ENCODE measurements at places on chromosomes 11 and 22.

DNA sequence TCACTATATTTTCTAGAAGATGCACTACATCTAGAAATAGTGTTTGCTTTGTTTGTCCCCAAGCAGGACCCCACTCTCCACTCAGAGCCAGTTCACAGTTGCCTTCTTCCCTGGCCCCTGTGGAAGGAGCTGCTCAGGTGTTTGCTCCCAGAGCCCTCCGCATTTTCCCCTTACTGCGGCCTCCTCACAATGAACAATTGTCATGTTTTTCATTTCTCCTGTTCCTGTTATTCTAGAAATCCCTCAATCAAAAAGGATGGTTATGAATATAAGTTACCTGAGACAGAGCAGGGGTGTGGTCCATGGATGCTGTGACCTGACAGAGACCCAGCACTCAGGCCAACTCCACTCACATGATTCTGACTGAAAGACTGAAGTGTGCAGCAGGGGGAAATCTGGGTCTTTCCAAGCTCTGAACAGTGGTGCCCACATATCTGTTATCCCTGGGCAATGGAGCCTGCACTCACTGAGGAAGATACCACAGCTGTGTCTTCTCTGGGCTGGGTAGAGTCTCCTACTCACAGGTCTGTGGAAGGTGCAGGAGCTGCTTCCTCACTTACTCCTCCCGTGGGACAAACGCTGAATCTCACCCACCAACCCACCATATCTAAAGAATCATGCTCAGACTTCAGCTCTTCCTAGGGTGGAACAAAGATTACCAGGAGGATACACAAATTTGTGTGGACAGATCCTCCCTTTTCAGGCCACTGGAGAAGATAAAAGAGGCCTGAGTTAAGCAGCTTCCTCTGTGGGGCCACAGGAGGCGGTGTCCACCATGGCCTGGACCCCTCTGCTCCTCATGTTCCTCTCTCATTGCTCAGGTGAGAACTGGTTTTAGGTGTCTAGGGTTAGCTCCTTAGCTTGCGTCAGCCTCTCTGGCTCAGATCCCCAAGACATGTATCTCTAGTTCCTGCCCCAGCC is 87.1 kb upstream of the TOP3B start:
- no peak for DNase-seq

DNA sequence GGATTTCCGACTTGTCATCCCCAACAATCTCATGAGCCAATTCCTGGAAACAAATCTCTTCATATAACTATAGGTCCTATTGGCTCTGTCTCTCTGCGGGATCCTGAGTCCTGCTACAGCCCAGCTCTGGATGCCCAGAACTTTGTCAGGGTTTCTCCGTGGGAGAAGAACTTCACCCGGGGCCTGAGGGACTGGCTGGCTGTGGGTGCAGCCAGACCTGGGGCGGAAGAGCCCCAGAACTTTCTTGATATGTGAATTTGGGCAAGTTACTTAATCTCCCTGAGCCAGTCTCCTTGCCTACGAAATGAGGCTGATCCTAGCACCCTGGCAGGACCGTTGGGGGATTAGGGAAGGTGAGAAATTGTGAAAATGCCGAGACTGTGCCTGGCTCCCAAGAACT is 6.6 kb upstream of the TRIM29 start:
- no peak for DNase-seq

DNA sequence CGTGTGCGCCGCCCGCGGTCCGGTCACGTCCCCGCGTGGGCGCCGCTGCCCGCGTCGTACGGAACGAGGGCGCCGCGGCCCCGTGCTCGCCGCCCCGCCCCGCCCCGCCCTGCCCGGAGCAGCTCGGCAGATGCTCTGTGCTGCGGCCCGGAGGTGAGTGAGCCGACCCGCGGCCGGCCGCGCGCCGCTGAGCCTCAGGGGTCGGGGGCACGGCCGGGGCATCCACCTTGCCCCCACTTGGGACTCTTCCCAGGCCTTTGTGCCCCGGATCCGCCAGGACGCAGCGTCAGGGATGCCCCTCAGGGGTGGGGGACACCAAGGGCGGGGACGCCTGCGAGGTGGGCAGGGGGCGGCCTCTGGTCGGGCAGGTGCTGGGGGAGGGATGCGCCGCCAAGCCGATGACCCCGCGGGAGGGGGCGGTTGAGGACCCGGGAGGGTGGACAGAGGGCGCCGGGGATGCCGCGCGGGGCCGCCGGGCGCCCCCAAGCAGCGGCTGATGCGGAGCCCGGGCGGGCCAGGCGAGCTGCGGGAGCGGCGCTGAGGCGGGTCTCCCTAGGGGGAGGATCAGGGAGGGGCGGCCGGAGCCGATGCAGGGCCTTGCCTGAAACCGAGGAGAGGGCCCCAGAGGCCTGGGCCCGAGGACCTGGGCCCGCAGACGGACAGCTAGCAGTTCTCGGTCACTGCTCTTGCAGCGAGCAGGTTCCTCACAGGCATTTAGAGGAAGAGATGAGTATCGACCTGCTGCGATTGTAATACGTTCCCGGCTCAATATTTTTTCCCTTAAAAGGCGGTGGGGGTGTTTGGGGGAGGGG is at the start of gene GNAZ:
Gene GNAZ (plus strand): TSS at position 102 of the 812 bp plus-strand sequence. CDS start 25,177 bp downstream, outside the sequence.
- no peak for DNase-seq

- no peak for DNase-seq
Observed at GRCh38 chr11:44760477-44760872, 33.7 kb downstream of the TSPAN18 start.

DNA sequence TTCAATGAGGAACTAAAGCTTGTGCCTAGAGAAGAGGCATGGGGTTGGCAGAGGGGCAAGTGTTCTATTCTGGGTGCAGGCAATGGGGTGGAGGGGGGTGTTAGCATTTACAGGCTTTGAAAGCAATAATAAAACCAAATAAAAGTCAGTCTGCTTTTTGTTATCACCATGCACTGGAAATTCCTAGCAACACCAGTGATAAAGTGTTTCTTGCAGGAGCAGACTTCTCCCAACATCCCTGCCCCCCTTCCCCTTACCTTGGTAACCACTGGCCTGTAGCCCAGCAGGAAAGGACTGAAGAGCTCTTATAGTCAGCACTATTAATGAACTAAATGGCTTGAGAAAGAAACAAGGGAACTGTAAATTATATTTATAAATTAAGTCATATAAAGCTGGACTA is 65.2 kb upstream of the SESN3 start:
- no peak for DNase-seq

DNA sequence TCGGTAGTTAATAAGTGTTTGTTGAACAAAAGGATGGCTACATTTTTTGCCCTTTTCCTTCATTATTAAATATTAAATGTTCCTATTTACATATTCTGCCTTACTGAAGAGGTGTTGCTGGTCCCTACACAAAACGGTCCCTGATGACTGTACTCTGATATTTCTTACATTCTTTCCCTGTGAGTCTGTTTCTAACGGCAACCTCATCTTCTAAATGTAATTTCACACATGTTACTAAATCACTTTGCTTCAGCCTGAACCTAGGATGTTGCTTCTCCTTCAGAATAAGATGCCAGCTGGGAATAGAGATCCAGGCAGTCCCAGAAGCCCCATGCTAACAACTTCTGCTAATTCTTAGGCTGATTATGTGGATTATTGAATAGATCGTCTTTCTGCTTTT is 50.3 kb downstream of the SPON1 start:
- no peak for DNase-seq

All from AML-193 (cell line).